Stimulated activated CD4-positive, alpha-beta T cell treated with anti-CD3 and anti-CD28 coated beads, Interleukin-2, amount 100 ng/mL, for 48 hours (primary cell): ENCODE measurements at places on chromosomes 4 and X.

- no peak for DNase-seq
Observed at GRCh38 chr4:66071911-66072310, 401.6 kb upstream of the EPHA5 start.

GRCh38 chr4:78426972-78427371, 124.6 kb upstream of the ANXA3 start:
- no peak for DNase-seq

GRCh38 chr4:94411296-94411695, 40.4 kb upstream of the PDLIM5 start:
- no peak for DNase-seq

- no peak for DNase-seq
Observed at GRCh38 chr4:143017210-143017609, 167.5 kb upstream of the USP38 start.

GRCh38 chr4:7657545-7658297, 223.0 kb upstream of the PSAPL1 start:
- DNase-seq: no peak

- DNase-seq: no peak
Observed at GRCh38 chr4:137651128-137651527, 118.8 kb upstream of the PCDH18 start.

DNA sequence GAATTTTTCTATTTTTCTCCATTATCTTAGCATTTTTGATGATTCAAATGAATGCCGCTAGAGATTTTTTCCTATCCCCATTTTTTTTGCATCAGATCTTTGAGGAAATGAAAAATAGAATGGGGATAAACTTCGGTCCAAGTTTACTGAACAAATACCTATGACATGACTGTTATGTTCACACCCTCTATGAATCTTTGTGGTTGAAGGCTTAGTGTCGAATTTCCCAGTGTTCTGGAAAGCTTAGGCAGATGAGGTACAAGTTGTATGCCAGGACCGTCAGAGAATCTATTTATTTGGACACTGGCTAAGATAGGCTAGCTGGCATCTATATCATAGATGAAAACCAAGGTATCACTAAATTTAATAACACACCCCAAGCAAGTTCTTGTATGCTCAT, 123.4 kb downstream of the SPCS3 start:
- no peak for DNase-seq

- DNase-seq: no peak
Observed at GRCh38 chr4:176588436-176588835, 204.3 kb downstream of the VEGFC start.

GRCh38 chr4:153204728-153205648, 745 bp downstream of the TRIM2 start:
- peak; percentile 15 for DNase-seq

- DNase-seq: no peak
Observed at GRCh38 chrX:18401848-18402213, 23.6 kb upstream of the CDKL5 start.

DNA sequence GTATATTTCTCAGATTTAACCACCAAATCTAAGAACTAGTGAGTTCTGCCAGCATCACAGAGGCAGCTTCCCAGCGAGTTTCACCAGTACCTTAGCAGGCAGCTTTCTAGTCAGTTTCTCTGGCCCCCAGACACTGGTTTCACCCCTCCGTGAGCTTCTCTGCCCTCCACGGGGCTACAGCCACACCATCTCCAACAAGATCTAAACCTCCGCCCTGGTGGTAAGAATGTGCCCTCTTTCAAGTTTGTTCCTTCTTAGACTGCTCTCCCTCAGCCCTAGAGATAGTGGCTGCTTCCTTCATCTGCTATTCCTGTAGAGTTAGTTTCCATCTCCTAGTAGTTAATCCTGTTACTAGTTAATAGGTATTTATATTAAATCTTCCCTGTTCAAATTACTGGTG, 60.5 kb upstream of the TAB3 start:
- no peak for DNase-seq

- DNase-seq: no peak
Observed at GRCh38 chr4:68407868-68408190, 39.4 kb upstream of the TMPRSS11E start.

DNA sequence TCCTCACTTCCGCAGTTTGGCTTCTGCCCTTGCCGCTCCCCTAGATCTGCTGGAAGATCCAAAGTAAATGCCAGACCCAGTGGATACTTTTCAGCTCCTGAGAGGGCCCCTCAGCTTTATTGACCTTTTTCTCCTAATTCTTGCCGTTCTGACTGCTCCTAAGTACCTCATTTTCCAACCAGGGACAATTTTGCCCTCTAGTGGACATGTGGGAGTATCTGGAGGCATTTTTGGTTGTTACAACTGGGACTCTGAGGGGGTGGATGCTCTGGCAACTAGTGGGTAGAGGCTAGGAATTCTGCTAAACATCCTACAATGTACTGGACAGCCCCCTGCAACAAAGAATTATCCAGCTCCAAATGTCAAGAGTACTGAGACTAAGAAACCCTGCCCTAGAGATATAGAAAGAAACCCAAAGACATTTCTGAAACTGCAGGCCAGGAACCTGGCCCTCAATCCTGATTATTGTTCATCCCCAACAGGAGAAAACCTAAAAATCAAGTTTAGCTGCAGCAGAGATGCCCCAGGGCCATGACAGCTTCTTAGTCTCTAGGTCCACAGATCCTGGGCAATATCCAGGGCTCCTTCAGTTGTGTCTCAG, 3.4 kb downstream of the TEX13B start:
- no peak for DNase-seq

DNA sequence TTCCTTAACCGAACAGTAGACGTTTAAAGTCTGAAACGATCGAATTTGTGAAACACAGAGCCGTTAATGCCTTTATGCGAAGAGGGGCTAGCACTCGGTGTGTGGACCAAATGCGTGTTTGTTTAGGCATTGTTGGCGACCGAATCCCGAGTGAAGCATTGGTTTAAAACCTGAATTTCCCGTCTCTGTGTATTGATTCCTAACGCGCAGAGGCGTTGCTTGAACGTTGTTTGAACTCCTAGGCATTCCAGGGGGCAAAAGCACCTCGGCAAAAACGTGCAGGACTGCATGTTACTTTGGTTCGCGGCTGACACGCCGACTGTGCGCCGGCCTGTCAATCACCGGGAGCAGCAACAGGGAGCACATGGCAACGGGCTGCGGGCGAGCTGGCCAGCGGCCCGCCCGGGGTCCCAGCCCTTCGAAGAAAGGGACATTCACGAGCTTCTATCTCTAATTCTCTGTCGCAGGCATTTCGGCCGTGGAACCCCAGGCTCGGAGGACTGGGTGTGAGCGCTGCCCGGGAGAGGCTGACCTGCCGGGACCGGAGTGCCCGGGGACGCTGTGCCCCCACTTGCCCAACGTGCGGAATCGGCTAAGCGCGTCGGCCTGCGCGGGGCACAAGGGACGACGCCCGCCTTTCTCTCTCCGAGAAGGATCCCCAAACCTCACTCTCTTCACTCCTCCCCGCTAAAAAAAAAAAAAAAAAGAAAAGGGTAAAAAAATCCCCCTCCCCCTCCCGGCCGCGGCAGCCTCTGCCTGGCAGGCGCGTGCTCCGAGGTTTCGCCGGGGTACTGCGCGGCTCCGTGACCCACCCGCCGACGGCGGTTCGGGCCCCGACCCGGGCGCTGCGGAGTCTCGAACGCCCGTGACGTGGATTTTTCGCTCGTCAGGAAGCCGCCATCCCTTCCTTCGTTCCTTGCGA, 810 bp downstream of the SPRY1 start:
- peak; percentile 39 for DNase-seq

GRCh38 chr4:155032521-155033229, 175.8 kb upstream of the NPY2R start:
- DNase-seq: no peak

- DNase-seq: no peak
Observed at GRCh38 chr4:98068495-98068894, 74.8 kb downstream of the STPG2 start.

GRCh38 chr4:154807042-154807630, 26.1 kb downstream of the RBM46 start:
- no peak for DNase-seq

DNA sequence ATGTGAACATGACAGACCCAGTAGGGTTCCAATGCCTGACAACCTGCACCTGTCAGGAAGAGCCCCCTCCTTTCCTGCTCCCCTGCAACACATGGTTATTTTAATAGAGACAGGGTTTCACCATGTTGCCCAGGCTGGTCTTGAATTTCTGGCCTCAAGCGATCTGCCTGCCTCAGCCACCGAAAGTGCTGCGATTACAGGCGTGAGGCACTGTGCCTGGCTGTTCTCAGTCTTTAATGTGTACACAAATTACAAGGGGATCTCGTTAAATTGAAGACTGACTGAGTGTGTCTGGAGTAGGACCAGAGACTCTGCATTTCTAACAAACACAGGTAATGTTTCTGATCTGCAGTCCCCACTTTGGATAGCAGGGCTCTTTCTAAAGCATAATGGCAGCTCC, 55.4 kb downstream of the NPNT start:
- DNase-seq: no peak

GRCh38 chr4:37008199-37008598, 236.3 kb upstream of the NWD2 start:
- DNase-seq: no peak

DNA sequence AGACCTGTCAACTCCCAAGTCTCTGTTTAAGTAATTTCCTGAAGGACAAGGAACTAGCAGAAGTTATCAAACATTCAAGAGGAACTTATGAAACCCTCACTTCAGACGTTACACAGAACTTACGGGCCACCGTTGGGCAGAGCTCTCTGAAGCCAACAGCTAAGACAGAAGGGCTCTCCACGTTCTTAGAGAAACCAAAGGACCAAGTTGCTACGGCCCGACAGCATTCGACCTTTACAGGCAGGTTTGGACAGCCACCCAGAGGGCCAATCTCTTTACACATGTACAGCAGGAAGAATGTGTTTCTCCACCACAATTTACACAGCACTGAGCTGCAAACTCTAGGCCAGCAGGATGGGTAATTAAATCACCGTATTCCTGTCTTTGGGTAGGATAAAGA, 705.1 kb upstream of the GRID2 start:
- DNase-seq: no peak

GRCh38 chr4:166195101-166195500, 322.1 kb downstream of the TLL1 start:
- DNase-seq: no peak

DNA sequence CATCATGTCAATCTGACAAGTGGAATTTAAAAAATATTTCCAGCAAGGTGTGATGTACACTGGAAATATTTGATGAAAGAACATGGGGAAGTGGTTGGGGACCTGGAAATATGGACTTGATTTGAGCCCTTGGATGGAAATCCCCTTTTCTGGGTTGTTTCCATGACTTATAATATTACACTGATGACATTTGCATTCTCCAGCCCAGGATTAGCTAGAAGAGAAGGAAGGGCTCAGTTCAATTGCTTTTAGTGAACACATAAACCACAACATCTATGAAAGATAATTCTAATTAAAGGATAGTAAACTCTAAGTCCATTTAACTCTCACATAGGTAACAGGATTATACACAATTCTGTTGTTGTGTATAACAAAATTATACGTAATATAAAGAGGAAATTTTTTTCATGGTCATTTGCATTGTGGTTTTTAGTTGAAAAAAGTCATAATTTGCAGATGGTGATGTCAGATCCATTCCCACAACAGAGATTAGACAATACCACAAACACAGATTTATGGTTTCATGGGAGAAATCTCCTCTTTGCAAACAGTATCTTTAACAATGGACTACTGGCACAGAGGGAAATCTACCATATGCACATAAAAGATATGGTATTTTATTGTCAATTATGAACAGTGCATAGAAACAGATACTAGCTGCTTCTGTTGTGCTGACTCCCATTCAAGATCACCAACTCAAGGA, 126.5 kb downstream of the DKK2 start:
- DNase-seq: no peak

DNA sequence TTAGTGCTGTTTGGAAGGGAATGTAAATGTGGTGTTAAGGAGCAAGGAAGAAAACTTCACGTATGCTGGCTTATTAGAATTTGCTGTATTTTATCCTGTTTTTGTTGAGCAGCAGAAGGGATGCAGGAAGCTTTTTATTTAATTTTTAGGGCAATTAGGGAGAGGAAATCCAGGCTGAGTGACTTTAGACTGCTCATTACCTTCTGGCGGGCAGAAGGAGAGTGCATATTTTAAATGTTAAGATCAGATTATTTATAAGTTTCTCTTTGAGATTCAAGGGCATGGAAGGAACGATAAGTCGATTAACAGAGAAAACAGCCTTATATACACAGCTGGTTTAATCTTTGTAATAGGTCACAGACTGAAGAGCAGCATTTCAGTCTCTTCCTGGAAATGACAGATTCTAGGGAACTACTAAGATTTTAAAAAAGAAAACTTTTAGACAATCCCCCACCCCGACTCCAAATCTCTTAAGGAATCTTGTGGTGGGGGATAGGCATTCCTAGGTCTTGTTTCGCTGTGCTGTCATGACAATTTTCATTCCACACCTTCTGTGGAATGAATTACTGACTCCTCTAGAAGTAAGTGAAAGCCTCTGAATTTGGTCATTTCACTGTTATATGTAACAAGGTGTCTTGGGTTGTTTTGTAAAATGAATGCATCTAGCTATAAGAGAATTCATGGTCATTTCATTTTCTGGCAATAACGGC, 402.5 kb downstream of the RAPGEF2 start:
- DNase-seq: no peak

GRCh38 chrX:24332878-24333277, 19.0 kb upstream of the SUPT20HL2 start:
- no peak for DNase-seq
